ENCODE measurements at places on chromosomes 5 and 9. TPM values are rescaled to one million over a fixed set of nuclear protein-coding genes. Genes with fewer than 3 reads are reported as not detected.

- no peak for DNase-seq
Observed at GRCh38 chr5:131270809-131271208, 7.0 kb downstream of the CDC42SE2 start.

DNA sequence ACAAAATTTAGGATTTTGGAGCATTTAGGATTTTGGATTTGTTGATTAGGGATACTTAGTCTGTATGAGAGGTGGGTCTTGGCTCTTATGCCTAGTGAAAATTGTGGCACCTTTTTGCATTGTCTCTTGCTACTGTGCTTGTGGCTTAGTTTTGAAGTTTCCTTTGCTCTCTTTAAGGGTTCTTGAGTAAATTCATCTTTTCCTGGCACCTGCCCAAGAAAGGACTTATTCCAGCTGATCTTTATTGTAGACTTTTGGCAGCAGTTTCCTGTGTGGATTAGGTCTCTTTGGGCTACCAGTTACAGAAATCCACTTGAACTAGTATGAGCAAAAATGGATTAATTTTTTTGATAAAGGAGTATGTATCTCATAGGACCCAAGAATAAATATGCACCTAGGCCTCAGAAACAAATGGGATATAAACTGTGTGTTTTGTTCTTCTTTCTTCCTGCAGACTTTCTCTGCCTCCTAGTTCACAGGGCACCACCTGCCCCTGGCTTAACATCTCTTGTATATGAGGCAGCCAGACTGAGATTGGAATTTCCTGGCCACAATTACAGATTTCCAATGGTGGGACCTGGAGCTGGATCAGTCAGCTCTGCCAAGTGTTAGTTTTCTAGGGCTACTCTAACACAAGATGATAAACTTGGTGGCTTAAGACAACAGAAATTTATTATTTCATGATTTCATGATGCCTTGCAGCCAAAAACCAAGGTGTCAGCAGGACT lies 44.6 kb downstream of the FOCAD start:
- peak; percentile 82 for DNase-seq

The IGFBPL1 gene
- total RNA-seq = 0.96 TPM

The POLR3G gene
- total RNA-seq = 10.6 TPM

The C5orf58 gene
- total RNA-seq = not detected

The PCDHGA2 gene
- total RNA-seq = 1.8 TPM

DNA sequence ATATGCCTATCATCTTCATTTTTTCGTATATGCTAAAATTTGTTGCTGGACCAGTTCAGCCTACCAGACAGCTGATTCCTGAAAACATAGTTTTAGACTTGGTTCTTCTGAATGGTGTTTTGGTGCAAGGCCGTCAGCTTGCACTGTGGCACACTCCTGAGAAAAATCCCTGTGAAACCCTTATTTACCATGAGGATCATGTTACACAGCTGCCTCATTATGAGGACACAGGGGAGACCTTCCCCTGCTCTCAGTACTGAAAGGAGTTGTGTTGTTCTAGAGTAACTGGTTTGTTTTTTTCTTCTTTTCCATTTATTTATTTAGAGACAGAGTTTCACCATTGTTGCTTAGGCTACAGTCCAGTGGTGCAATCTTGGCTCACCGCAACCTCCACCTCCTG lies 37.6 kb downstream of the MAST4 start:
- no peak for DNase-seq

GRCh38 chr9:114685951-114686350 lies 4.0 kb upstream of the TEX48 start:
- no peak for DNase-seq

The MOB3B gene
- 0.19 TPM for total RNA-seq

The UBE2B gene
- 73.8 TPM for total RNA-seq

GRCh38 chr5:68415177-68416085 lies 199.9 kb downstream of the PIK3R1 start:
- peak; percentile 96 for DNase-seq

DNA sequence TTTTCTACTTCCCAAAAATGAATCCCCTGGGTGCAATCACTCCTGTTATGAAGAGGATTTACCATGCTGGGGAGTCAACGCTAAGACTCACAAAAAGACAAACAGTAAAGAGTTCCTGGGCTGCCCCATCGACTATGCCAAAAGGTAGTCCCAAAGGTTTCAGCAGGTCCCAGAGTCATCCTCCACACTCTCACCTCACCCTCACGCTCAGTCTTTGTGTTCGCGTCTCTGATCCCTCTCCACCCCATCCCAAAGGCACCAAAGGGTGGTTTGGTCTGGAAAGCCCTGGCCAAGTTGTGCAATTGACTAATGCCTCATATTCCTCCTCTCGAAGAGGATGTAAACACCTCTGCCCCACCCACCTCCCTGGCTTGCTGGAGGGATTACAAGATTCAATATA lies 240.2 kb upstream of the NFIL3 start:
- DNase-seq = no peak
